Sigmoid colon (tissue), 7 donors: ENCODE measurements at places on chromosomes 2 and 18. TPM values are rescaled to one million over a fixed set of nuclear protein-coding genes. Genes with fewer than 3 reads are reported as not detected.

DNA sequence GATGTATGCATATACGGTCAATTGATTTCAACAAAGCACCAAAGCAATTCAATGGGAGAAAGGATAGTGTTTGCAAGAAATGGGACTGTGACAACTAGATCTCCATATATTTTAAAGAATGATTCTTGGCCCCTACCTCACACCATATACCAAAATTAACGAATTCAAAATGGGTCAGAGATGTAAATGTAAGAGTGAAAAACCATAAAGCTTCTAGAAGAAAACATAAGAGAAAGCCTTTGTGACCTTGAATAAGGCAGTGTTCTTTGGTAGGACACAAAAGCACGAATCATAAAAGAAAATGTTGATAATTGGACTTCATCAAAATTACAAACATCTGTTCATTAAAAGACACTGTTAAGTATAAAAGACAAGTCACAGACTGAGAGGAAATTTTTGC is 5.0 kb upstream of the PROC start:
- no peak for DNase-seq
- H3K4me3 ChIP-seq, result no peak overlapping the region
- peaks cover 30% of the 10 kb centered on the region for H3K27me3 ChIP-seq
- H3K4me1 ChIP-seq, result peaks cover 36% of the 10 kb centered on the region

GRCh38 chr2:8296306-8296705 is 385.6 kb upstream of the ID2 start:
- H3K4me1 ChIP-seq, result no peaks in the 10 kb centered on the region
- H3K27ac ChIP-seq, result no peak overlapping the region
- H3K36me3 ChIP-seq, result no peaks in the 10 kb centered on the region
- H3K4me3 ChIP-seq, result no peak overlapping the region

DNA sequence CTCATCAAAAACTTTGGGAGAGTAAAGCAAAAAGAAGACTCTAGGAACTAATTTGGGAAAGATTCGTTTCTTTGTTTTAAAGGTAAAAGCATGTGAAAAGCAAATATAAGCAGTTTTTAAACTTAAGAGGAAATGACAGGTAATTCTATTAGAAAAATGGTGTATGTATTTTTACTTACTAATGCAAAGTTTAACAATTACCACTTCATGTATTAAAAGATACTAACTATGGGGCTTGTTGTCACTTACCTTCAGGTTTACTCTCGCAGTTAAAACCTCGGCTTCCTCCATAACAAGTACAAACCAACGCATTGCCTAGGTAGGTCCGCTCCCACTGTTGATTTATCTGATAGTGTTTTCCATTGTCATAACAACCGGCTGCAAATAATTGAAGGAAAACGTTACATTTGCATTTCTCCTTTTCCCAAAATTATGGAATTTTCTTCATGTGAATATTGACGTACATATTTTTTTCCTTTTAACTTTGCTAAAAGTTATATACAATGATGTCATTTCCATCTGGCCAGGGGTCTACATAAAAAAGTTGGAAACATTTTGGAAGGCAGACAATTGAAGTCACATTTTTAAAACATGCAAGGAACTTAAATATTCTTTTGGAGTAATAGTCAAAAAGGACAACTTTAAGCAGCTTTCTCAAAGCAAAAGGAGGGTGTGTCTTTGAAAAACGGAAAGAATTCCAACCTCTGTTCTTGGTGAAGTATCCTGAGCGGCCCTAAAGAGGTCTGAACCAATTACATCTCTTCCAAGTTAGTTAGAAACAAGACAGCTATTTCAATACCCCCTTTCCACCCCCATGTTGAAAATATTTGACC is 1.2 kb downstream of the FN1 start:
- H3K27ac ChIP-seq, result peak overlapping the region; percentile 98
- H3K4me1 ChIP-seq, result no peaks in the 10 kb centered on the region
- peaks cover 4% of the 10 kb centered on the region for H3K36me3 ChIP-seq
- no peak for DNase-seq
- peak overlapping the region; percentile 97 for H3K4me3 ChIP-seq

DNA sequence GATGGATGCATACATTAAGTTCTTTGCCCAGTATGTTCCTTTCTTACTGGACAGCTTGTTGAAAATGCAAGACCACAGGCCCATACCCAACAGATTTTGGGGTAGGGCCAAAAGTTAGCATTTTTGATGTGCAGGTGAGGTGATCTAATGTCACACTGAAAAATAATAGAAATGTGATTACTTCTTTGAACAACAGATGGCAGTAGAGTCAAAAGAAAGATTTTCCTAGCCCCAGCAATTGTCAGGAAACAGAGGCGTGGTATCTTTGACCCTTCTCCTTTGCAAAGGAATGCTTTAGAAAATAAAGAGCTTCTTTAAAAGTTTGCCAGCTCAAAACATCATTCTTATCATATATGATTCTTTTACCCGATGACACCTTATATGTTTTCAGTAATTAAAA is 343.6 kb upstream of the SYT4 start:
- no peak overlapping the region for H3K27ac ChIP-seq
- H3K36me3 ChIP-seq, result no peaks in the 10 kb centered on the region
- H3K4me3 ChIP-seq, result no peak overlapping the region
- no peak for DNase-seq

GRCh38 chr2:30860726-30861125 is 53.5 kb upstream of the CAPN13 start:
- H3K27ac ChIP-seq, result no peak overlapping the region
- no peak overlapping the region for H3K4me3 ChIP-seq
- no peaks in the 10 kb centered on the region for H3K36me3 ChIP-seq
- H3K4me1 ChIP-seq, result no peaks in the 10 kb centered on the region
- no peak for DNase-seq

The TRPM8 gene
- not detected for total RNA-seq
